ENCODE measurements at places on chromosomes 12 and 14.

DNA sequence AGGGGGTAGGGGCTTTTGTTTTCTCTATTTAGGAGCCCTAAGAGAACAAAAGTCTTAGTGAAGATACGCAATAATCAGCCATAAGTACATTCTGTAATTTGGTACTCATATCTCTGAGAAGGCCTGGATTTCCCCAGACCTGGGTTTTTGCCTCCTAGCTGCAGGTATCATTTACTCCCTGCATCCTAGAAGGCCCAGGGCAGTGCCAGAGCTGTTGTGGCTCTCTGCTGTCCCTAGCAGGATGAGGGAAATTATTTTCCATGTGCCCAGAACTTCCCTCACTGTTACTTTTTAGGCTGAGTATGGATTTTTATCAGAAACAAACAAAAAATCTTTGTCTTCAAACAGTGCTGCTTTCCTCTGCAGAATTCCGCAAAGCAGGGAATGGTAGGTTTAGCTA, 192.5 kb upstream of the SYT1 start:
- no peak for DNase-seq

- no peak for DNase-seq
Measured at GRCh38 chr14:51006324-51006723, 62.0 kb upstream of the PYGL start.

DNA sequence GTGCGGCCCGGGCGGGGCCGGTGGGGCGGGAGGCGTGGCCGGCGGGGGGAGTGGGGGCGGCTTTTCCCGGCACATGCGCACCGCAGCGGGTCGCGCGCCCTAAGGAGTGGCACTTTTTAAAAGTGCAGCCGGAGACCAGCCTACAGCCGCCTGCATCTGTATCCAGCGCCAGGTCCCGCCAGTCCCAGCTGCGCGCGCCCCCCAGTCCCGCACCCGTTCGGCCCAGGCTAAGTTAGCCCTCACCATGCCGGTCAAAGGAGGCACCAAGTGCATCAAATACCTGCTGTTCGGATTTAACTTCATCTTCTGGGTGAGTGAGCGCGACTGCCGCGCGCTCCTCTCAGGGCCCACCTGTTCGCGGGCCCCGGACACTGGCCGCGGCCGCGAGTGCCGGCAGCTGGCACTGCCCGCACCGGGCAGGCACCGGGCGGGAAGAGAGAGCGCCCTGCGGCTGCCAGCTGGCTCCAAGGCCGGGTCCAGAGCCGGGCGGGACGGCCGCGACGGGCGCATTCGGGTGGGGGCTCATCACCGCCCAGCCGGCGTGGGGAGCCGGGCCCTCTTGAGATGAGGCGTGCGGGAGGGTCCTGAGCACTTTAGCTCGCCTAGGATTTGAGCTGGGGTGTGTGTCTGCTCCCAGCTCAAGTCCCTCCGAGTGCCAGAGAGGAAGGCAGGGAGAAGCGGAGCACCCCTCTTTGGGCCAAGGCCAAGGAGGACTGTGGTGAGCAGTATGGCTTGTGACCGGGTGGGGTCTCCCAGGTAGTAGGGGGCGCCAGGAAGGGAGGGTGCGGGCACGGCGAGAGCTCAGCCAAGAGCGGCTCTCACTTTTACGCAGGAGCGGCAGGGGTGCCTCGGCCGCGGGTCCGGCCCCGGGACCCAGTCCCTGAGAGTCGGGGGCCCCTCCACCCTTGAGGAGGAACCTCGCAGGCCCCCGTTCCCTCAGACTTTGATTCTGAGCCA, at the start of gene CD9:
Gene CD9, plus strand, starts transcription at position 145 of the 957 bp plus-strand sequence. Its CDS starts 100 bp downstream, at position 245.
- DNase-seq, result peak; percentile 27

DNA sequence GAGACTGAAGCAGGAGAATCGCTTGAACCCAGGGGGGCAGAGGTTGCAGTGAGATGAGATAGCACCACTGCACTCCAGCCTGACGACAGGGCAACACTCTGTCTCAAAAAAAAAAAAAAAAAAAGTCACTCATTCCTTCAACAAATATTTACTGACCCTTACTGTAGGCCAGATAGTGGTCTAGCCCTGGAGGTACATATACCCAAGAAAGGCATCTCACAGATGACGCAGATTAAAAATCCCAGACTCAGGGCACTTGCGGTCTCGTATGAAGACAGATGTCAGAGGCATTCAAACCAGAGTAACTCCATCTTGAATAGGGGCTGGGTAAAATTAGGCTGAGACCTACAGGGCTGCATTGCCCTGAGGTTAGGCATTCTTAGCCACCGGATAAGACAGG, 44.8 kb downstream of the CLMN start:
- no peak for DNase-seq

DNA sequence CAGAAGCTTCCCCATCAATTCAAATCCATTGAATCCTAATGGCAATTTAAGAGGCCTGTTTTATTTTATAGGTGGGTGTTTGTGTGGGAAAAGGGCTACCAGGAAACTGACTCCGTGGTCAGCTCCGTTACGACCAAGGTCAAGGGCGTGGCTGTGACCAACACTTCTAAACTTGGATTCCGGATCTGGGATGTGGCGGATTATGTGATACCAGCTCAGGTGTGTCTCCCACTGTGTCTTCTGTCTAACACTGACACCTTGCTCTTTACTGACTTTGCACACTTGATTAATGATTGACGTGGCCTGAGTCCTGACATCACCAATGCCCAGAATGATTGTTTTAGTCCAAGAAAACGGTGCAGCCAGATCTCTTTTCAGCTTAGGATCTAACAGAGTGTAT, 7.1 kb downstream of the P2RX4 start:
- DNase-seq, result no peak

DNA sequence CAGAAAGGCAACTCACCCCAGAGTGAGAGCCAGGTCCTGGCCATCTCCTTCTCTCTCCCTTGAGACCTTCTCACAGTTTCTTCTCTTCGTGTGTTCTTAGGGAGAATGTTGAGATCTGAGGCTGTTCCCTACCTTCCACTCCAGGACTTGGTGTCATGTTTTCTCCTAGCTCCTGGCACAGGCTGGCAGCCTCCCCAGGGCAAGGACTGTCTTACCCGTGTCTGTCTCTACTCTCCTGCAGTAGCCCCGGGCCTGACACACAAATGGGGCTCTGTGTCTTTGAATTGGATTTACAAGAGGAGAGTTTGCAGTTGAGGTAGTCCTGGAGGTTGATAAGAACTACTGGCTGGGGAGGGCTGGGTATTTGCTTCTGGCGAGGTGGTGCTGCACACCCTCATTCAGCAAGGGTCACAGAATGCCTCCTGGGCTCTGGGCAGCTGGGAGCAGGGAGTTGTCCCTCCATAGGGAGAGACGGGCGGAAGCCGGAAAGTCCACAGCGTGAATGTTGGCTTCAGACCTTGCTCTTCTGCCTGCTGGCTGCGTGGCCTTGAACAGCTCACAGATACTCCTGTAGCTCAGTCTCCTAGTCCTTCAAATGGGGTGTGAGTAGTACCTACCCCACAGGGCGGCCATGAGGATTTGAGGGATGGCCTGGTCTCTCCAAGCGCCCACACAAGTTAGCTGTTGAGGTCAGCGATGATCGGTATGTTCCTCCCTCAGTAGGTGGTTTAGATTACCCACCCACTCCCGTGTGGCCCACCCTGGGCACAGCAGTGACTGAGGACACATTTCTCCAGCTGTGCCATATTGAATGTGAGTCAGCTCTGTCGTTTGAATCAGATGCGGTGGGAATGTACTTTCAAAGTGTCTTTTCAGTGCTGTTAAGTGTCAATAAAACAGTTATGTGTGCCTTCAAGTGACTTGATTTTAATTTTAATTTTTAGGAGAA, 10.2 kb downstream of the EP400 start:
- no peak for DNase-seq

GRCh38 chr14:71137536-71138447, 230.5 kb downstream of the PCNX1 start:
- no peak for DNase-seq

DNA sequence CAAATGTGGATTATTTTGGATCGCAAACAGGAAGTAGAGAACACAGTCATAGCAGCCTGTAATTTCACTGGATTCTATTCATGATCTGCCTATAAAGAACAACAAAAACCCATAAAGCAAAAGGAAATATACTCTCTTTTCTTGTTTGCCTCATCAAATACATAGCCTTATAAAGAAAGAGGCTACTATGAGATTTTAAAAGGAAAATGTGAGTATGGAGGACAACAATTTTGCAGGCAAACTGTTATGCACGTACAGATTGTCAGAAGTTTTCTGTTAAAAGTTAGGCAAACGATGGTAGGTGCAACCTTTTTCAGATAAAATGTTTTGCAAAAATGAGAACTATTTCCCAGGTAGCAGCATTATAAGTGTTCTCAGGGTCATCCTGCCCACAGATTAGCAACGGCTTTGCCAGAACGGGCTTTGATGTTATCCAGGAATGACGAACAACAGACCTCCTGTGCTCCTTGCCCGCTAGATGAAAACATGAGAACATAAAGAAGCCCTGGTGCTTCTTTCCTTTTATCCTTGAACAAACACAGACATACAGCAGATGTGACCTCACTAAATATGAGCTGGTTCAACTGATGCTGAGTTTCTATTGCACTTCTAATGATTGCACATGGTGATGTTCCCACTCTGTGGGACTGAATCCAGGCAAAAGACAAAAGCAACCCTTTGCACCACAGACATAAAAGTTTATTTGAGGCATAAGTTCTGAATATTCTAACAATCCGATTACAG, 88.1 kb downstream of the ITPR2 start:
- DNase-seq, result no peak

GRCh38 chr14:92644171-92644969, 104.1 kb downstream of the LGMN start:
- no peak for DNase-seq

DNA sequence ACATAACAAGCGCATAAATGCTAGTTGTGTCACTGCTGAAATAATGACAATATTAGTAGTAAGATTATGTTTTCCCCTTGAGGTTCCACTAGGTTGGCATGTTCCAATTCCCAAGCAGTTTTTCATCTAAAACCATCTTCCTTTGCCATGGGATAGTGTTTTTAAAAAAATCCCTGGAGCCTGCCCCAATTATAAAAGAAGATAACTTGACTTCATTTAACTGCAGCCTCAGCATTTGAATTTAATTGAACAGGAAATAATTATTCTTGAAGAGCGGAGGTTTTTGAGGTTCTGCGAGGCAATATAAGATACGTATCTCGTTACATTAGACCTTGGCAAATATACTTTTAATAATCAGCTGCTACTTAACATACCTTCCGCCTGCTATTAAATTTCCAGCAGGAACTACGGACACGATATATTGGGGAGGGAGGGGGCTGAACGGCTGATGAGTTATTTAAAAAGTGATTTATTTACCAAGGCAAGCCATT, 65.2 kb upstream of the HSPB8 start:
- DNase-seq, result no peak

DNA sequence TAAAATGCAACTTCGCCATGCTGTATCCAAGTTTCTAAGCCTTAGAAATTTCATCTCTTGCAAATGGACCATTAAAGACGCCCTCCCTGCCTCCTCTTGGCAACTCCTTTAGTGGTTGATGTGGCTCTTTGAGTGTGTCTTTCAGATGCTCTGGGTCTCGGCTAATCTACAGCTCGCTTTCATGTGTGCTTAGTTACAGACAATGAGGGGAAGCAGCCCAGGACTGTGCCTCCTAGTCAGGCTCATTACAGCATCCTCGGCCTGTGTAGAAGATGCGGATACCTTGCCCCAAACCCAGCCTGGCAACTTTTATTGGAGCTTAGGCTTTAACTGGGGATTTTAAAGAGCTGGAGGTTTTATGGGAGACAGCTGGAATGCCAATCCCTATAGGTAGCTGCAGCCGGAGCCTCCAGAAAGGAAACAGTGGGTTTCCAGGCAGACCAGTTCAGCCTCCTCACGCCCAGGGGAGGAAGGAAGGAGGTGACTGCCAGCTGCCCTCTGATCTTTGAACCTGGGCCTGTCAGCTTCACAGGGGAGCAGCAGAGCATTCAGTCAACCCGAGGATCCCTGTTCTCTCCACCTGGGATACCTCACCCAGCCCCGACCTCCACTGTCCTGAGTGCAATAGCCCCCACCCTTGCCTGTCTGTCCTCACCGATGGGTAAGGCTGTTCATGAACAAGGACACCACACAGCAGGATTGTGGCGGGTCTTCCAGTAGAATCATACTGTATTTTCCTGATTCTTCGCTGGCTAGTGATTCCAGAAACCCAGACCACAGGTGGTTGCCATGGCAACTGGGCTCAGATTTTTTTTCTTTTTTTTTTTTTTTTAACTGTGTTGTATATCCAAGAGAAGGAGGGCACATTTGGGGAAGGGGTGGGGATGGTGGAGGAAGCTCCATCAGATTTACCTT, 638.5 kb downstream of the MED13L start:
- DNase-seq, result no peak

DNA sequence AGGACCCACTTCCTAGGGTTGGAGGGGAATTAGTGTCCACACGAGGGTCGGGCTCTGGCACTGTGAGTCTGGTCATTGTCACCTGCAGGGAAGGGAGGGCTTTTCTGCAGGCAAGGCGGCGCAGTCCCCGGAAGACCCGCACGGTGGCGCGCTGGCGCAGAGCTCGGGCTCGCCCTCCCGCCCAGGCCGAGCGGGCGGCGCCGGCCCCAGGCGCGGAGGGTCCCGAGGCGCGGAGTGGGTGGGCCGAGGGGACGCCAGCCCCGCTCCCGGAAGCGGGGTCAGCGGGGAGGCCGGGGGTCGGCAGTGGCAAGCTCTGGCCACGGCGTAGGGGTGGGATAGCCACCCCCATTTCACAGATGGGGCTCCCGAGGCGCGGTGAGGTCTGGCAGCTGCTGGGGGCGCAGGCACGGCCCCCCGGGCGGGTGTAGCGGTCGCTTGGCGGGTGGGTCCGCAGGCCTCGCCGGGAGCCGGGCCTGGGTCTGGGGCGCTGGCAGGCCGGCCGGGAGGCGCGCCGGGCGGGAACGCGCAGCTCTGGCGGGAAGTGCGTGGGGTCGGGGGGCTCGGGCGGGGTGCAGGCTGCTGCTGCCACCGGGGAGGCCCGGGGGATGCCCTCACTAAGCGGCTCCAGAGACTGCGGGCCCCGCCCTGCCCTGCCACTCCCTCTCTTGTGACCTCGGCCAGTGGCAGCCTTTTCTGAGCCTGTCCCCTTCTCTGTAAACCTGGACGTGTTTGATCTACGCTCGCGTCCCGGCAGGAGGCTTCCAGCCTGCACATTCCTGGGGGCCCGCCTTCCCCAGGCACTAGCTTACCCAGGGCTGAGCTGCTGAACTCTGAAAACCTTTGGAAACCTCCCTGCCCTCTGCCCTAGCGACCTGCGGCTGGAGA, 46.1 kb downstream of the CYP46A1 start:
- peak; percentile 74 for DNase-seq

DNA sequence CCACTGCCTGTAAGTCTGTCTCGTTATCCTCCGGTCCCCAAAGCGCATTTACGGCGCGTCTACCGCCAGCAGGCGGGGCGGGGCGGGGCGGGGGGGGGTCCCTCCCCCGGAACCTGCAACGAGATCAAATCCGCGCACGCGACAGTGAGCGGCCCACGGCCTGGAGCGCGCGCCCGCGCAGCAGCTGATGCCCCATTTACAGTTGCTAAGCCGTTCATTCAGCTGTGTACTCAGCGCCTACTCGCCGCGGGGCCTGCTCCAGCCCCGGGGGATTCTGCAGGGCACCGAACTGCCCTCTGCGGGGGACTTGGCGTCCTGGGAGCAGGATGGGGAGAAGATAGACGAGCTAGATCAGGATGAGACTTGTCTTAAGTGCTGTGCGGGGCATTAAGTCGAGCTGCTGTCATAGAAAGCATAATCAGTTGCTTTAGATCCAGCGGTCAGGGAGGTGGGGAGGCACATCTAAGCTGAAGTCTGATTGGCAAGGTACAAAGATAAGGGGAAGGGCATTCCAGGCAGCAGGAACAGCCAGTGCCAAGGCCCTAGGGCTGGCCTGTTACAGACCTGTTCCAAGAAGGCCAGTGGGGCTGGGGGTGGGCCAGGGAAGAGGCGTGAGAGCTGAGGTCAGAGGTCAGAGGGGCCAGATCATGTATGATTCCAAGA, 1.4 kb upstream of the CCDC85C start:
- DNase-seq, result peak; percentile 65

- no peak for DNase-seq
Measured at GRCh38 chr14:53048631-53049030, 97.8 kb upstream of the FERMT2 start.
